ENCODE measurements at places on chromosomes 16 and 17.
A peak's percentile ranks its signal among the peaks of the same experiment; 100 is the strongest.

- H3K4me1 ChIP-seq = peaks cover 9% of the 10 kb centered on the region
- no peaks in the 10 kb centered on the region for H3K36me3 ChIP-seq
- DNase-seq = no peak
- no peak overlapping the region for H3K4me3 ChIP-seq
- H3K27ac ChIP-seq = no peak overlapping the region
Observed at GRCh38 chr17:58334256-58334655, 5.7 kb upstream of the TSPOAP1 start.

DNA sequence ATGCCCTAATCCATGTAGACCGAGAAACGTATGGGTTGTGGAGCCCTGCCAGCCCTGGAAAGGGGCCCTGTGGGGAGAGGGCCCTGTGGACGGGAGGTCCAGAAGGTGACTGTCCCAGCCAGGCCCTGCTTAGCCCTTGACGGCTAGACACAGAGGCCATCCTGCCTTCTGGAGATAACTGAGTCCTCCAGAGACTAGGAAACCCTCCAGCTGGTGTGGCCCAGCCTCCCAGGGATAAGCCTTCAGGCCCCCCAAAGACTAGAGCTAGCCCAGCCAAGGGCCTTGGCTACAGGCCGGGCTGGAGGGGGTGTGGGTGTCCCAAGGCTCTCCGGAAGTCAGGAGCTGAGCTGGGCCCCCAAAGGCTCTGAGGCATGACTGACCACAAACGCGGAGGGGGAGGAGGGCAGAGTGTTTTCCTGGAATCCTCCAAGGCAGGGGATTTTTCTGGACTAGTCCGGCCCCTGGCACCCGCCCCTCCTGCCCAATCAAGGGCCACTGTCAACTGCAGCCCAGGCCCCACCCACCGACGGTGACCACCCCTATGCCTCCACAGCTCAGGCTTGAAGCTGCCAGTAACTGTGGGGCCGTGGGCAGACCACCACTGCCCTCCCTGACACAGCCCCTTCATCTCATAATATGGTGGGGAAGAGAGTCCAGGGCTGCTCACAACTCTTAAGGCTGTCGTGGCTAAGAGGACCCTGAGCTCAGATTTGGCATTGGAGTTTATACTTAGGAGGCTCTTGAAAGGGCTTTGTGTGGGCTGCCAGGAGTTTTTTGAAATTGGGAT is 885 bp upstream of the VASN start:
- H3K4me3 ChIP-seq = no peak overlapping the region
- H3K27me3 ChIP-seq = no peaks in the 10 kb centered on the region
- peak overlapping the region; percentile 41 for H3K27ac ChIP-seq
- DNase-seq = peak; percentile 79

DNA sequence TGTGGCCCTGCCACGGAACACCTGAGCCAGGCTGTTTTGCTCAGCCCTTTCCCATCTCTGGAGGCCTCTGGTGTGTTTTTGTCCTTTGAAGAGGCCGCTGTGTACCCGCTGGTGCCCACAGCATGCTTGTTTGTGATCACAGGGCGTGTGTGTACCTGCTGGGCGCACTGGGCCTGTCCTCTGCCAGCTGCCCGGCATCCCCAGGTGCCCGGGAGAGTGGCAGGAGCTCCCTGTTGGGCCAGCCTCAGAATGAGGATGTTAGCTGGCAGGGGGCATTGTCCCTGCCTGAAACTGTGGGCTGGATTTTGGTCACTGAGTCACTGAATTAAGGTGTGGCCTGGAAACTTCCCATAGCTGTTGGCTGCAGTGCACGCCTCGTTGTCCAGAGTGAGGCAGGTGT is 31.1 kb downstream of the BAIAP2 start:
- DNase-seq = no peak
- H3K4me3 ChIP-seq = no peak overlapping the region
- H3K27ac ChIP-seq = no peak overlapping the region
- no peaks in the 10 kb centered on the region for H3K27me3 ChIP-seq
- H3K4me1 ChIP-seq = peaks cover 3% of the 10 kb centered on the region

GRCh38 chr17:68290955-68291835 is at the start of the genes ARSG and SLC16A6:
TSS of gene ARSG (plus strand) at chr17:68291495. CDS start at chr17:68307494, 15,999 bp downstream.
TSS of gene SLC16A6 (minus strand) at chr17:68291127. CDS start at chr17:68278320, 12,807 bp downstream.
- peak within 1 kb of the TSS; percentile 66 for H3K4me3 ChIP-seq
- no peaks in the 10 kb centered on the region for H3K27me3 ChIP-seq
- peak within 1 kb of the TSS; percentile 73 for H3K27ac ChIP-seq
- H3K36me3 ChIP-seq = no peaks in the 10 kb centered on the region
- peak; percentile 81 for DNase-seq
- H3K4me1 ChIP-seq = no peaks in the 10 kb centered on the region

- H3K27me3 ChIP-seq = no peaks in the 10 kb centered on the region
- H3K4me3 ChIP-seq = no peak overlapping the region
- H3K36me3 ChIP-seq = no peaks in the 10 kb centered on the region
Observed at GRCh38 chr16:3071655-3072054, 6.2 kb downstream of the IL32 start.
